ENCODE measurements at places on chromosomes 4 and X. TPM values are rescaled to one million over a fixed set of nuclear protein-coding genes. Genes with fewer than 3 reads are reported as not detected.

Gene C1QTNF7
- not detected for total RNA-seq

Gene GRID2
- 0.08 TPM for total RNA-seq

Gene APELA
- total RNA-seq = not detected

Gene EXOC1
- total RNA-seq = 24.1 TPM

DNA sequence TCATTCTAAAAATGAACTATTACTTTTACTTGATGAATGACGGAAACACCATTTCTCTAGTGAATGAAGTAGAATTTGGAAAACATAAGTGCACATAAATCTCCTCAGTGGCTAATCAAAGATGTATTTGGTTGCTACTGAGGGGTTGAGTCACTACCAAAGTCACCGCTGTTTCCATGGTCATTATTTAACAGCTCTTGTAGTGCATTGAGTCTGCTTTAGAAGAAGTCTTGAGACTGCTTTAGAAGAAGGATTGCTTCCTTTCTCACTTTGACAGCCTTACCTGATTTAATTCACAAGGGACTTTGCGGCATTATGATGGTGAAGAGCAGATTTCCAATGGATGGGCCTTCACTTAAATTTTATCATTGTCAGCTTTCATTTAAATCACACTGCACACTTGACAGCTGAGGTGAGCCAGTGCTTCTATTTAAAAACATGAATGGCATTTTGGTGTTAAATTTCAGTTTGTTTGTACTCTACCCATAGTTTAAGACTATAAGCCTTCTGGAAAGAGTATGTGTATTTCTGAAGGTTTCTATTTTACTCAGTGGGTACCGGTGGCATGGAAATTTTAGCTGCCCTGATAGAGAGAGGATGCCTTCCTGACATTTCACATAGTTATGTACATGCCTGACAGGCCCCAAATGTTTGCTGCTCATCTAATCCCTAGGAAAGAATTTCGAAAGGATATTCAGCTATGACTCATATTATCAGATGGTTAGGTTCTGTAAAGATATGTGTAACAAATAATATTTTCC lies 9.5 kb downstream of the ASB5 start:
- no peak for DNase-seq

- no peak for DNase-seq
These were observed 23.6 kb downstream of the MGST2 start for GRCh38 chr4:139689093-139689722.

GRCh38 chrX:130084631-130085237 lies 25.6 kb downstream of the ELF4 start:
- no peak for DNase-seq

DNA sequence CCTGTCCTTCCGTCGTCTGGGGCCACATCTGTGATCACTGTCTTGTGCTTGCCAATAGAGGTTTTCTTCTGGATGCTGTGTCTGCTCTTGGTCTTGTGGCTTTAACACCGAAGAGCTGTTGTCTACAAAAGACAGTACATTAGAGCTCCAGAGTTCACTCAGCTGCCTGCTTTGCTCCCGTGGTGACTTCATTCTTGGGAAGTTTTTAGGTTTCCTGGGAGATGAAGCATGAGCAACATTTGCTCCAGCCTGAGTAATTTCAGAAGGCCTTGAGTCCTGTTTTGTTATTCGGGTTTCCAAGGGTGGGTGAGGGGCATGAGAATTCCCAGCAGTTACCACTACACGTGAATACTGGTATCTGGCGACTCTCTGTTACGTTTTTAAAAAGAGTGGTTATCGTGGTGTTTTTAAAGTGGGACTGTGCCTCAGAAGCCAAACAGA lies 189.2 kb downstream of the SHROOM3 start:
- DNase-seq = no peak

DNA sequence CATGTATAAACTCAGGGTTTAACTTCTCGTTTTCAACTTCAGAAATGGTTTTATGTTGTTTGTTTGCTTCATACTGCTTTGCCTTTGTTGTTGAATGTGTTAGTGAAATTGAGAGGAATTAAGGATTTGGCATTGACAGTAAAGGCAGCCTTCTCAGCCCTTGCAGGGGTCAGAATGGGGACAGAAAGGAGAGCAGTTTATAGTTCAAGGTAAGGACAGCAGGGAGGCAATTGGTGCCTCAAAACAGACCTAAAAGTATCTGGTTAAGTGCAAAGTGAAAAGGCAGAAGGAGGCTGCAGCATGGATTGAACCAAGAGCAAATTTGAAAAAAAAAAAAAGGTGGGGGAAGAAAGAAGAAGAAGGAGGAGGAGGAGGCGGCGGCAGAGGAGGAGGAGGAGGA lies 835.0 kb upstream of the ADGRL3 start:
- DNase-seq = no peak

- DNase-seq = no peak
These were observed 155.6 kb upstream of the PACRGL start for GRCh38 chr4:20544645-20545044.

- peak; percentile 81 for DNase-seq
These were observed at the start of gene TSPYL2 for GRCh38 chrX:53081925-53082772. Gene TSPYL2 (plus strand): TSS chrX:53082367. CDS start chrX:53082499, 132 bp downstream.

DNA sequence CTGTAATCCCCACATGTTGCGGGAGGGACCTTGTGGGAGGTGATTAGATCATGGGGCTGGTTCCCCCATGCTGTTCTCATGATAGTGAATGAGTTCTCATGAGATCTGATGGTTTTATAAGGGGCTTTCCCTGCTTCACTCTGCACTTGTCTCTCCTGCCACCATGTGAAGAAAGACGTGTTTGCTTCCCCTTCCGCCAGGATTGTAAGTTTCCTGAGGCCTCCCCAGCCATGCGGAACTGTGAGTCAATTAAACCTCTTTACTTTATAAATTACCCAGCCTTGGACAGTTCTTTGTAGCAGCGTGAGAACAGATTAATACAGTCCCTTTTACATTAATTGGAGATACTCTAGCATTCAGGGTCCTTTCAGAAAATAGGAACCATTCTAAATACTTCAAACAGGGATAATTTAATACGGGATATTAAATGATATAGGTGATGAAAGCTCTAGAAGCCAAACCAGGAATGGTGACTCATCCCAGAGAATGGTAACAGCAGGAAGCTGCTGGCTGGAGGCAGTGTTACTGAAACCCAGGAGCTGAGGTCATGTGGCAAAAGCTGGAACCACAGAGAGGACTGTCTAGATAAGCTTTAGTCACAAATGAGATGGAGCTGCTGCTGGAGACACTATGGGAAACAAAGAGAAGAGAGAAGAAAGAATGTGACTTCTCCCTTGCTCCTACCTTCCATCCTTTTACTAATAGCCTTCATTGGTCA lies 57.3 kb downstream of the GSTCD start:
- no peak for DNase-seq

DNA sequence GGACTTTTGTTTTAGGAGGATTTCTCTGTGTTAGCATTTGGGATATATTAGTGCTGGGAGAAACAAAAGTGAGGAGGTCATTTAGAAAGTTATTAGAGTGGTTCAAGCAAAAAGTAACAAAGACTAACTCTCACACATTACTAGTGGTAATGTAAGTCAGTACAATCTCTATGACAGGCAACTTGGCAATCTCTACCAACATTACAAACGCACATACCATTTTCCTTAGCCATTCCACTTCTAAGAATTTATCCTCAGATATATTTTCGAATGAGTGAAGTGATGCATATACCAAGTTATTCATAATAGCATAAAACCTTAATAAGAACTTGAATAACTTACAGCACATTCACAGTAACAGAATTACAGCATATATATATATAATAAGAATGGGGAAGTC lies 146.2 kb downstream of the PRSS12 start:
- DNase-seq = no peak

- DNase-seq = no peak
These were observed 32.7 kb downstream of the ELF2 start for GRCh38 chr4:139144161-139144859.

- peak; percentile 32 for DNase-seq
These were observed 455.4 kb downstream of the IL15 start for GRCh38 chr4:142091691-142092182.

DNA sequence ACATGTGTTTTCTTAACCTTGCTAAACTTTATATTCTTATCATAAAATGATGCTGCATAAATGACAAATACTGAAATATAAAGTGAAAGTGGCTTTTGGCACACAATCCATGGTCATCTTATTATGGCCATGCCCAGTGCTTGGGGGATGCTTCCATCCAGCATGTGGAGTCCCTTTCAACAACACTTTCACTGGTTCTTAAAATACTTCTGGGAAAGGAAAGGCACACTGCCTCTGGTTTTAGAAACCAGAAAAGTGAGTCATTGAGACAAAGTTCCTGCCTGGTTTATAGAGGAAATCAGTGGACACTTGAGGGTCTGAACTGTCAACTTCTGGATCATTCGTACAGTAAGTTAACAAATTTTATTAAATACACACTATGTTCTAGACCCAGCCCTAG lies 248.0 kb upstream of the ADAMTS3 start:
- no peak for DNase-seq

DNA sequence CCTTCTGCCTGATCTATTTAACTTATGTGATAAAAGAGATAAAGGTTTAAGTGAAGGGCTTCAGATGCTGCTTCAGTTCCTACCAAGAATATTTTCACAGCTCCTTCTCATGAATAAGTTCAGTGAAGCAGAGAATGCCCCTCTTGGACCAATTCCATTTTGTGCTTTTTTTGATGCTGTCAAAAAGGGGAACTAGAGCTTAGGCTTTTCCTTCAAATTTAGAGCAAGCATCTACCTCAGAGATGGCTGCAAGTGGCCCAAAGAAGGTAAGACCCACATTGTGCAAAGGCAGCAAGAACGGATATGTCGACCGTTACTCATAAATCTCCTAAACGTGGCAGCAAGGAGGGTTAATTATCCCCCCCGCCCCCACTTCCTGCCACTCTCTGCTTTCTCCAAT lies 4.5 kb downstream of the CHRDL1 start:
- DNase-seq = no peak

GRCh38 chr4:56288663-56289062 lies 98.6 kb downstream of the AASDH start:
- DNase-seq = no peak

GRCh38 chr4:17480210-17480927 lies 31.5 kb downstream of the QDPR start:
- no peak for DNase-seq

DNA sequence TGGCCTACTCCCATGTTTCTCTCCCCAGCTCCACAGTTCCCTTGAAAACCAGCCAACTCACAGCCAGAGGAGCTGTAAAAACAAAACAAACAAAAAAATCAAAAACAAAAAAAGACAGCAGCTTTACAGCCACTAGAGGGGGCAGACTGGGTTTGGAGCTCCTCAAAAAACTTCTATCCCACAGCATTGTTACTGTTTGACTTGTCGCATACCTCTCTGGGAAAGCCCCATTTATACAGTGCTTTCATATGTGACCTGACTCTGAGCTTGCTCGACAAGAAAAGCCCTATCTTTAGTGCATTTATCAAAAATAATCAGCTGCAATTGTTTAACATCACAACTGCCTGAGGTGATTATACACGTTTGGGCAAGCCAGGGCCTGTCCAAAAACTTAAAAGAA lies 21.6 kb downstream of the TSPAN6 start:
- no peak for DNase-seq

- no peak for DNase-seq
These were observed 10.3 kb downstream of the CTBP1 start for GRCh38 chr4:1238676-1239000.

Measured in Panc1 (cell line).